Caco-2 (cell line): ENCODE measurements at places on chromosomes 1 and 21. TPM values are rescaled to one million over a fixed set of nuclear protein-coding genes. Genes with fewer than 3 reads are reported as not detected.

GRCh38 chr1:227428803-227429202 lies 110.5 kb upstream of the CDC42BPA start:
- H3K27ac ChIP-seq, result no peak overlapping the region
- no peaks in the 10 kb centered on the region for H3K27me3 ChIP-seq
- no peak overlapping the region for H3K4me3 ChIP-seq
- DNase-seq, result peak; percentile 45
- no peaks in the 10 kb centered on the region for H3K36me3 ChIP-seq

DNA sequence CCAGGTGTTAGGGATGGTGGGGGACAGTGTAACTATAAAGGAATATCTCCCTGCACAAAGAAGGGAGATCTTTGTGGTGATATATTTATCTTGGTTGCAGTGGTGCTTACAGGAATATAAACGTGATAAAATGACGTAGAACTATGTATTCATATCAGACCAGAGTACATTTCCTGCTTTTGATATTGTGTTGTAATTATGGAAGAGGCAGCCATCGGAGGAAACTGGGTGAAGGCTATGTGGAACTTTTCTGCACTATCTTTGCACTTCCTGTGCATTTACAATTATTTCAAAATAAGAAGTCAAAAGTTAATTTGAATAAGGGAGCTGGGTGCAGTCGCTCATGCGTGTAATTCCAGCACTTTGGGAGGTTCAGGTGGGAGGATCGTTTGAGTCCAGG lies 37.6 kb downstream of the NDUFS5 start:
- H3K4me1 ChIP-seq, result no peaks in the 10 kb centered on the region
- DNase-seq, result no peak
- no peak overlapping the region for H3K27ac ChIP-seq
- no peaks in the 10 kb centered on the region for H3K36me3 ChIP-seq
- H3K27me3 ChIP-seq, result no peaks in the 10 kb centered on the region

SPRR3 gene
- 0.70 and 1.0 TPM in 2 replicates for total RNA-seq

GRCh38 chr1:12469493-12469892 lies 148.5 kb downstream of the DHRS3 start:
- no peak overlapping the region for H3K4me3 ChIP-seq
- no peaks in the 10 kb centered on the region for H3K36me3 ChIP-seq
- no peak for DNase-seq
- H3K27ac ChIP-seq, result no peak overlapping the region
- peaks cover 18% of the 10 kb centered on the region for H3K4me1 ChIP-seq

FOXD2 gene
- total RNA-seq, result 4.4 and 4.6 TPM in 2 replicates

DNA sequence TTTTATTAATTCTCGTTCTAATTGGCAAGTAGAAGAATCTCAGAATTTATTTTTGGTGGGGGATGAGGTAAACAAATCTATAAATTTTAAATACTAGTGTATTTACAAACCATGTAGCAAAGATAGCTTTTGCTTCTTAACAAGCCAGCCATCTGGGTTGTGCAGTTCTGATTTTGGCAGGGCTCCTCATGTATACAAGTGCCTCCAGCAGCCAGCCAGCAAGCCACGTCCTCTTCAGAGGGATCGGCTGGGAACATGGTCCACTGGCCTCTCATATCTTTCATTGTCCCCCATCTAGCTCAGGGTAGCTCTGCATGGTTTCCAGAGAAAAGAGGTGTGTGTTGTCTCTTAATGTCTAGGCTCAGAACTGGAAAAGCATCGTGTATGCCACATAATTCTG lies 659.1 kb downstream of the MRPL39 start:
- H3K27me3 ChIP-seq, result no peaks in the 10 kb centered on the region
- no peak for DNase-seq
- no peak overlapping the region for H3K4me3 ChIP-seq
- H3K4me1 ChIP-seq, result no peaks in the 10 kb centered on the region

- H3K4me1 ChIP-seq, result no peaks in the 10 kb centered on the region
- no peak overlapping the region for H3K27ac ChIP-seq
- DNase-seq, result no peak
- no peak overlapping the region for H3K4me3 ChIP-seq
- no peaks in the 10 kb centered on the region for H3K36me3 ChIP-seq
- no peaks in the 10 kb centered on the region for H3K27me3 ChIP-seq
Observed at GRCh38 chr1:92326681-92327080, 27.8 kb downstream of the RPAP2 start.
